Caudate nucleus (tissue), 63 donors: ENCODE measurements at places on chromosomes 16 and 17.

GRCh38 chr17:75822119-75822799 is 21.9 kb downstream of the UNC13D start:
- DNase-seq: no peak

GRCh38 chr17:72460711-72461110 is 339.9 kb downstream of the SOX9 start:
- no peak for DNase-seq

GRCh38 chr16:67734731-67735201 is 15.7 kb upstream of the GFOD2 start:
- DNase-seq: no peak

DNA sequence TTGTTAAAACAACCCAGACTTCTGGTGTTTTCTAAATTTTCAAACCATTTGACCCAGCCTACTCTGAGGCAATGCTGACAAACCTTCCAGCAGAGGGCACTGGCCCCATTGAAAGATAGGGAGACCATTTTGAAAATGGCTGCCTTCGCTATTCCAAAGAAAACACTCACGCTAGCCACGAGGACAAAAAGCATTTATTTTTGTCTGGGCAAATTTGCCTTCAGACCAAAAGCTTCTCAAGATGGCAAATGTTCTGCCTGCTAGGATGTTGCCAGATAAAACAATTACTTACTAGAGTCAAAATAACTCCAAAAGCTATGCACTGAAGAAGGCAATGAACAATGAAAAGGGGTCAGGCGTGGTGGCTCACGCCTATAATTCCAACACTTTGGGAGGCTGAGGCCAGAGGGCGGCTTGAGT is 296.7 kb upstream of the IRX5 start:
- no peak for DNase-seq

GRCh38 chr17:58272367-58273280 is 8.1 kb downstream of the MPO start:
- no peak for DNase-seq

- no peak for DNase-seq
Observed at GRCh38 chr17:32772453-32773025, 104.4 kb downstream of the MYO1D start.
